ENCODE measurements at places on chromosomes 7 and 10.

DNA sequence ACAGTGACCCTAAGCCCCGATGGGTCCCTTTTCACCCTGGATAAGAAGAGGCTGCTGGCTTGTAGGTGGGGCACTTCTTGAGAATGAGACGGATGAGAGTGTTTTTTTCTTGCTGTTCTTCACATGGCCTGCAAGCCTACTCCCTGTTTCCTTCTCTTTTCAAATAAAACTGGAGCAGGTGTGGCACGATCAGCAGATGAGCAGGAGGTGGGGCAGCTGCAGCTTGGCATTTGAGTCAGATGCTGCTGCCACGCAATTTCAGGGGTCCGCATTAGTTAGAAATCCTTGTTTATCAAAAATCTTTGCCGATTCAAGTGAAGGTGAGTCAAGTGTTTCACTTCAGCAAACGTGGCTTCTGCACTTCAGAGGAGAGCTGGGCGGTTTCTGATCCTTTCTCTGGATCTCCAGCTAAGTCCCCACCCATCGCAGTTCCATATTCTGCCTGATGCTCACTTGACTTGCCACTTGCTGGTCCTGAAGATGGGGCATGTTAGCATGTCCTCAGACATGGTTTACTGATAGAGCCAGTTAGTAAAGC is 20.8 kb downstream of the WDFY4 start:
- no peak for DNase-seq

DNA sequence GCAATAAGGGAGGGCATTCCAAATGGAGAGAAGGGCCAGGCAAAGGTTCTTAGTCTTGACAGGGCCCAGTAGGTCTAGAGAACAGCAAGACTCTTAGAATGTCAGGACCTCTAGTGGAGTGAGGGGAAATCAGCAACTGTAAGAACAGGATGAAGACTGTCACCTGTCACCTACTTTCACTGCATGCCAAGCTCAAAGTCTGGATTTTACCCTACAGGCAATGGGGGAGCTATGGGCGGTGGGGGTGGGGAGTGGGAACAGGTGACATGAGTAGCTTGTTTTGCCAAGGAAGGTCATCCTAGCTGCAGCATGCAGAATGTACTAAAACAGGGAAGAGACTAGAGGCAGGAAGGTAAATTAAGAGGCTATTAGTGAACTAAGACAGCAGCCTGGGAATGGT is 18.3 kb downstream of the GOT1 start:
- DNase-seq, result no peak

GRCh38 chr7:120278773-120279172 is 5.8 kb downstream of the KCND2 start:
- DNase-seq, result no peak

- DNase-seq, result no peak
Measured at GRCh38 chr7:34058801-34059135, 153.4 kb downstream of the BMPER start.

- no peak for DNase-seq
Measured at GRCh38 chr7:38274486-38274885, 1.1 kb upstream of the TARP start.

DNA sequence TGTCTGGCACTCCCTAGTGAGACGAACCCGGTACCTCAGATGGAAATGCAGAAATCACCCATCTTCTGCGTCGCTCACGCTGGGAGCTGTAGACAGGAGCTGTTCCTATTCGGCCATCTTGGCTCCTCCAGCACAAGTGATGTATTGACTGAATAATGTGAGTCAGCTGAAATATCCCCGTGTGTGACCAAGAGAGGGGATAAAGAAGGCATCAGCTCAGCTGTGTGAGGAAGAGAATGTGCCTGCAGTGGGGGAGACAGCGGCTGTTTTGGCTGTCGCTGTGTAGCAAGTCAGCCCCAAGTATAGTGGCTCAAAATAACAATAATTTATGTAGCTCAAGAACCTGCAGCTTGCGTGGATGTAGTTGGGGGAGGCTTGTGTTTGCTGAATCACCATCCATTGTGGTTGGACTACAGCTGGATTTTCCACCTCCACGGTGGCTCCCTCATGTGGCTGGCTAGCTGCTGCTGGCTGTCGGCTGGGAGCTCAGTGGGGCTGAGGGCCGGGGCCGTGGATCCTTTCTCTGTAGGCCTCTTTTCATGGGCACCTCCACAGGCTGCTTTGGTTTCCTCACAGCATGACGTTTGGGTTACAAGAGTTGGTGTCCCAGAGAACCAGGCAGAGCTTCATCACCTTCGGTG is 434.5 kb downstream of the CCSER2 start:
- DNase-seq, result no peak

DNA sequence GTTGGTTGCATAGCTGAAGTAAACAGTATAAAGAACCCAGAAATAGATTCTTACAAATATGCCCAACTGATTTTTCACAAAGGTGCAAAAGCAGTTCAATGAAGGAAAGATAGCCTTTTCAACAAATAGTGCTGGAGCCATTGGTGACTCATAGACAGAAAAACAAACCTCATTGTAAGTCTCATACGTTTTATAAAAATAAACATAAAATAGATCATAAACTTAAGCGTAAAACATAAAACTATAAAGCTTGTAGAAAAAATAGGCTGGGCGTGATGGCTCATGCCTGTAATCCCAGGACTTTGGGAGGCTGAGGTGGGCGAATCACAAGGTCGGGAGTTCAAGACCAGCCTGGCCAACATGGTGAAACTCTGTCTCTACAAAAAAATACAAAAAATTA is 318.8 kb upstream of the IGFBP3 start:
- DNase-seq, result no peak

GRCh38 chr7:142508251-142508650 is 241.0 kb upstream of the PRSS1 start:
- DNase-seq, result no peak

GRCh38 chr10:23399701-23400144 is 39.2 kb upstream of the OTUD1 start:
- DNase-seq, result no peak

DNA sequence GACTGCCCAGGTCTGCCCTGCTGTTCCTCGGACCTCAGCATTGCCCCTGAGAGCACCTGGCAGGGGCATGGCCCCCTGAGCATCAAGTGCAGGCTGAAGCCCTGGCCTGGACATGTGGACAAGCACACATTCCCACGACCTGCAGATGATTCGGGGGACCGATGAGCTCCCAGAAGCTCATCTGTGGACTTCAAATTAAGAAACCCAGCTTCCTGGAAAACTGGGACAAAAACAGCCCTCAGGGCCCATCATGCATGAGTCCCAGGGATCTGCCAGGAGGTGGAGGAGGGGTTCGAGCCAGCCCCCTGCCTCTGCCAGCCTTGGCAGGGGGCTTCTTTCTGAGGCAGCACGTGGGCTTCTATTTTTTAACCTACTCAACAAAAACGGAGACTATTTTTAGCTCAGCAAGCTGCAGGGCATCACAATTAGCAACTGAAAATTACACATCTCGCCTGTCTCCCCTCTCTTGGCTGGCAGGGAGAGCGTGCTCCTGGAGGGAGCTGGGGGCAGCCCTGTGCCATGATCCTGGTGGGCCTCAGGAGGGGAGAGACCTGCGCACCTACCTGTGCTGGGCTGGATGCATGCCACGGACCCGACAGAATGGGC is 51.8 kb downstream of the RASGEF1A start:
- DNase-seq, result no peak

- no peak for DNase-seq
Measured at GRCh38 chr10:103983367-103983911, 16.5 kb downstream of the SLK start.

DNA sequence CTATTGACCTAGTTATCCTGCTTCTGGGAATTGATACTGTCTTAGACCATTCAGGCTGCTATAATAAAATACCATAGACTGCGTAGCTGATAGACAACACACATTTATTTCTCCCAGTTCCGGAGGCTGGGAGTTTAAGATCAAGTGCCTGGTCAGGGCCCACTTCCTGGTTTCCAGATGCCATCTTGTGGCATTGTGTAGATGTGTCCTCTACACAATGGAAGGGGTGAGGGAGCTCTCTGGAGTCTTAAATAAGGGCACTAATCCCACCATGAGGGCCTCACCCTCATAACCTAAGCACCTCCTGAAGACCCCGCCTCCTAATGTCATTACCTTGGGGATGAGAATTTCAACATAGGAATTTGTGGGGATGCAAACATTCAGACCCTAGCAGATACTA is 62.4 kb downstream of the SLC35B4 start:
- no peak for DNase-seq

DNA sequence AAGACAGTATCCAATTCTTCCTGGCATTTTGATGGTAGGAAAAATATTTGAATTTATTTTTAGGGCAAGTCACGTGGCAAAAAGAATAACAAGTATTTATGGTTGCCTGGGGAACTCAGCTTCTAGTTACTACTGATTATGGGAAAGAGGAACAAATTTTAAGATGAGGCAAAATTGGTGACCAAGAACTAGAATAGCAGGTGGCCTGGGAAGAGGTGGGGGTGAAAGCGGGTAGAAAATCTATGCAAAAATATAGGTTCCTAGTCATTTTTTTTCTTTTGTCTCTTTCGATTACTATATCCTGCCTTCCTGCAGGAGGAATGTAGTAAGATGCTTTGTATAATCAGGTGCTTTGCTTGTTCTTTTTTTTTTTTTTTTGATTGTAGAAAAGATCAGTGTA is 27.8 kb downstream of the ENTPD1 start:
- no peak for DNase-seq

GRCh38 chr7:16543456-16543855 is 16.8 kb downstream of the LRRC72 start:
- DNase-seq, result no peak

DNA sequence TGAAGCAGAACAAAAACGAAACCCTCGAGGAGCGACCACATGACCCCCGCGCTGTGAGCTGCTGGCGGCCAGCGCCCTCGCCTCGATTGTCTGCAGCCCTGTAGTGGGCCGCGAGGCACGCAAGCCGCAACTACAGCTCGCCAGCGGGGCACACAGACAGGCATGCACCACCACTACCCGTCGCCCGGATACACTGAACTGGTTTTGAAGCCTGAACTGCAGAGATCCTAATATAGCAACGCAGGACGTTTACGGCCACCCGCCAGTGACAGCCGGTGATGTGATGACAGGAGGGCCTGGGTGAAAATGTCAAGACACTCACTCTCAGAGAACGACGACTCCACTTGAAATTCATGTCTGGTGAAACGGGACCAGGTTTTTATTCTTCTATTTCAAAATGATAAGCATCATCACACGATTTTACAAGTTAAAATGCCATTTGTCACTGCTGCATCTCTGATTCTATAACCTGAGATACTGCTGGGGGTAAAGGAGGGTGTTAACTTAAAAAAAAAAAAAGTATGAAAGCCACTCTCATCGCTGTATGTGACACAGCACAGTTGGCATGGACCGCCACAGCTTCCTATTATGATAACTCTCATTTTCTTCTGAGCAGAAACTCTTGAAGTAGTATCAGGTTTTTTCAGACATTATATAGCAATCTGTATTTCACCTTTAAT is 120.3 kb upstream of the DIP2C start:
- no peak for DNase-seq

GRCh38 chr10:89454561-89455347 is 40.4 kb downstream of the IFIT5 start:
- no peak for DNase-seq

- peak; percentile 24 for DNase-seq
Measured at GRCh38 chr7:4682621-4683042, 537 bp downstream of the FOXK1 start.

- no peak for DNase-seq
Measured at GRCh38 chr7:22601408-22601807, 101.4 kb upstream of the STEAP1B start.

DNA sequence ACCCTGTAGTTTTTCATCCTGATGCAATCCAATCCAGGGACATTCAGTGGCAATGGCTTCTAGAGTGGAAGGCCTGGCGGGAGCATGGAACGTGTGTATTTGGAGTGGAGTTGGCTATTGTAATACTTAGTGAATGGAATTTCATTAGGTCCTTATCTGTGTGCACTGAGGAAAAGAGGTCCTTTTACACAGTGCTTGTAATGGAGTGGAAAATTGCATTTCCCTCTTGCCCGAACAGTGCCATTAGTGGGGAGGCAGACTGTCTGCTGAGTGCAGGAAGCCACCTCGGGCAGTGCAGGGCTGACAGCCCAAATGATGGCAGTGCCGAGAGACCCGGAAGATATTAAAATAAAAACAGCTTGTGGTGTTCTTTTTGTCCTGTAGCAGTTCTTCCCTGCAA is 786.6 kb downstream of the LRMDA start:
- no peak for DNase-seq

DNA sequence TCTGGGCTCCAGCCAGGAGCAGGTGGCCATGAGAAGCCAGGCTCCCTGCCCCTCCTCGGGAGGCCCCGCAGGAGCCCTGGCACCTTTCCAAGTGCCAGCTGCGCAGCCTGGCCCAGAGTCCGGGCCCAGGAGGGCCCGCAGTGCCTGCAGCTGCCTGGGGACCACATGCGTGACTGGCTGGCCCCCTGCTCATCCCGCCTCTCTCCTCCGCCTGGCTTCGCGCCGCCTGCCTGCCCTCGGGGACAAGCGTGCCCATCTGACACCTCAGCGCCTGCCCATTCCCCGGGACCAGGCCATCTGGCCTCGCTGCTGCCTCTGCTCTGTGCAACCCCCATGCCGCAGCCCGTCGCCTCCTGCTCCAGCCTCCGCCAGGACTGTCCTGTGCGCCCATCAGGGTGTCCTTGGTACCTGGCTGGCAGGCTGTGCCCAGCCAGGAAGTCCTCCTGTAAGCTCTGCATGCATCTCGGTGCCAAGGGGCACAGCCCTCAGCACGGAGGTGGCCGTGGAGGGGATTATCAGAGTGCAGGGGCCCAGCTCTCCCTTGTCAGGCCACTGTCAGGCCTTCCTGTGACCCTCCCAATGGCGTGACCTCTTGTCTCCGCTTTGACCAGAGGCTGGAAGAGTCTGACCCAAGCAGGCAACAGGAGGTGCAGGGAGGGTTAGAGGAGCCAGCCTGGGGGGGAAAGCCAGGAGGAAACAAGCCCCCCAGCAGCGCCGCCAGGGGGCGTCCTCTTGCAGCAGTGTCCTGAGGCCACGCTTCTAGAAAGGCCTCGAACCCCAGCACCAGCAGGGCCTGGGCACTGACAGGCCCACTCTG is 50.5 kb downstream of the TMEM209 start:
- DNase-seq, result no peak

DNA sequence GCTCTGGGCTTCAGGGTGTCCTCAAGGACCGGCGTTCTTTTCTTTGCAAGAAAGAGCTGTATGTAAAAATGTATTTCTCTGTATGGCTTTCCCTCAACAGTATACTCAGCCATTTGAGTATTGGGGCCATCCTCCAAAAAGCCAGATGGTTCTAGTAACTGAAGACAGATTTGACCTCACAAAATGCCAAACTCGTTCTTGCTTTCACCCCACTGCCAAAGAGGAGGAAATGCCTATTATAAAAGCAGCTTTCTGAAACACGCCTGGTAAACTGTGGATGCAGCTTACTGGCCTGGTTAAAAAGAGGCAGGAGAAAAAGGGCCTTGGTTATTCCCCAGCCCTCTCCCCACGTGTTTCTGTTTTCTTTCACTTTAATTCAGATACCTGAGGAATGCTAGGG is 7.7 kb upstream of the HTR5A start:
- DNase-seq, result no peak

Data from T follicular helper cell (primary cell).